ENCODE measurements at places on chromosomes 1 and 21. TPM values are rescaled to one million over a fixed set of nuclear protein-coding genes. Genes with fewer than 3 reads are reported as not detected.
A peak's percentile ranks its signal among the peaks of the same experiment; 100 is the strongest.

The ESRRG gene
- total RNA-seq, result not detected

The KRTAP19-1 gene
- not detected for total RNA-seq

DNA sequence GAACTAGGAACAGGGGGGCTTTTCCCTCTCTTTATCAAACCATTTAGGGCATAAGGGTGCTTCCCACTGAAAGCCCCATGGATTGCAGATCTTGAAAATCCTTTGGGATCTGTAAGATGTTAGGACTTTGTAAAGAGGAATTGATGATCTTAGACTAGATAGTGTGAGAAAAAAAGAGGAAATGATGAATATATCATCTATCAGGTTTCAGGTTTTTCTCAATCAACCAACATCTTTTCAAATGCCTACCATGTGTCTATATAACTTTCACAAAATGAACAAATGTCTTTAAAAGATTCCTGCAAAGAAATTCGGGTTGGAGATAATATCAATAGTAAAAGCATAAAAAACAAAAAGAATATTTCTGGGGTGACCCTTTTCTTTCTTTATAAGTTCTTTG lies 50.1 kb downstream of the KCNC4 start:
- H3K36me3 ChIP-seq, result no peaks in the 10 kb centered on the region
- H3K27ac ChIP-seq, result no peak overlapping the region
- DNase-seq, result no peak
- no peak overlapping the region for H3K4me3 ChIP-seq
- H3K27me3 ChIP-seq, result no peaks in the 10 kb centered on the region

DNA sequence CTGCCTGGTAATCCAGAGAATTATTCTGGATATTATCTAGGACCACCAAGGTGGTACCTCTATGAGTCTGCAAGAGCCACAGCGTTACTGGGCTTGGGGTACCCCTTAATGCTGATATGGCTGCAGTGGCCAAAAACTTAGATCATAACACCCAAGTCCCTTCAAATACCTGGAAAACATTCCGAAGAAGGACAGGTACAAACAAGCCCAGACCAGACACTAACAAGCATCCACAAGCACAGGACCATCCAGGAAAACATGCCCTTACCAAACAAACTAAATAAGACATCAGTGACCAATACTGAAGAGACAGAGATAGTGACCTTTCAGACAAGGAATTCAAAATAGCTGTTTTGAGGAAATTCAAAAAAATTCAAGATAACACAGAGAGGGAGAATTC lies 2.9 kb downstream of the C1orf105 start:
- no peak for DNase-seq
- no peaks in the 10 kb centered on the region for H3K36me3 ChIP-seq
- peaks cover 8% of the 10 kb centered on the region for H3K4me1 ChIP-seq
- no peak overlapping the region for H3K27ac ChIP-seq

DNA sequence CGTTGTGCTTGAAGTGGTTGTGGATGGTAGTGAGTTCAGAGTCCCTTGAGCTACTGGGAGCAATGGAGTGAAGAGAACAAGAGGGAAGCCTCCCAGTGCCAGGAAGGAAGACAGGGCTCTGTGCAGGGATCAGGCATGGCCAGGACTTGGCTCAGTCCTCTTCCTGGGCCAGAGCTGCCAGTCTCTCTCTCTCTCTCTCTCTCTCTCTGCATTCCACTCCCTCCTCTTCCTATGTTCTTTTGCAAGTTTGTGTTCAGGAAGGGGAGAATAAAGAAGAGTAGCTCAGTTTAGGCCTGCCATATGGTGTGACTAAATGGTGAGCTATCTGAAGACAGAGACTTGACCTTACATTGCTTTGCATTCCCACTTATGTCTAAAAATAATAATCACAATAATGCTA lies 20.5 kb upstream of the RPTN start:
- H3K36me3 ChIP-seq, result no peaks in the 10 kb centered on the region
- no peak overlapping the region for H3K27ac ChIP-seq
- DNase-seq, result no peak
- H3K4me3 ChIP-seq, result no peak overlapping the region
- H3K27me3 ChIP-seq, result no peaks in the 10 kb centered on the region
- no peaks in the 10 kb centered on the region for H3K4me1 ChIP-seq

- no peaks in the 10 kb centered on the region for H3K4me1 ChIP-seq
- H3K27me3 ChIP-seq, result peaks cover 3% of the 10 kb centered on the region
- no peaks in the 10 kb centered on the region for H3K36me3 ChIP-seq
- no peak overlapping the region for H3K27ac ChIP-seq
- no peak for DNase-seq
These were observed 61.9 kb upstream of the GJA5 start for GRCh38 chr1:147822292-147822691.

DNA sequence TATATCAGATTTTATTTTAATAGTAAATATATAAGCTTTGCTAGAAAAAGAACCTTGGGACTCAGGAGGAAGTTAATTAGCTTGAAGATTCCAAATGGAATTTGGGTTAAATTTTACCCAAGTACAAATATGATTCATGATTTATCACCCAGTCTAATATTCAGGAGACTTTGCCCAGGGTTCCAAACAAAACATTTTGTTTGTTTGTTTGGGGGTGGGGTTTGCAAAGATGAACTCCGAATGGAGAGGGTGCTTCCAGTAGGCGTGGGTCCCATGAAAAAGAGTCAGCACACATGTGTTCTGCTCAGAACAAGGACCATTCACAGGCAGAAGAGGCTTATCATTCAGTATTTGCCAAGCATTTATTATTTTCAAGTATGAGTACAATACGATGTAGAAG lies 23.5 kb downstream of the KCNT2 start:
- H3K4me1 ChIP-seq, result no peaks in the 10 kb centered on the region
- H3K27ac ChIP-seq, result no peak overlapping the region
- no peak for DNase-seq
- no peaks in the 10 kb centered on the region for H3K36me3 ChIP-seq

- H3K4me1 ChIP-seq, result peaks cover 86% of the 10 kb centered on the region
- peak overlapping the region; percentile 66 for H3K4me3 ChIP-seq
- H3K36me3 ChIP-seq, result no peaks in the 10 kb centered on the region
- H3K27ac ChIP-seq, result peak overlapping the region; percentile 95
- DNase-seq, result peak; percentile 94
These were observed 2.3 kb downstream of the FGR start for GRCh38 chr1:27632387-27633297.

DNA sequence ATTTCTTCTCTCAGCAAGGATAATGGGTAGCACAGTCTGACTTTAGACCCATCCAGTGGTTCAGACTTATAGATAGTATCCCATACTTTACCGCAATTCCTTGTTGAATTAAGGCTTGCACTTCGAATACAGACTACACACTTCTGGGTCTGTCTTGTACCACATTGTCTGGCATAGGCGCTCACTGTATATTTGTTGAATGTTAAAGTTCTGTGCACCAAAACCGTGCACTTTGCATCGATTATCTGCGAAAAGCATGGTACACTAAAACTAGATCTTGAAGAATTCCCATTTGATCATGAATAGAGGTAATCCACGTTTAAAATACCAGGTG lies 556 bp upstream of the RYR2 start:
- peaks cover 8% of the 10 kb centered on the region for H3K27me3 ChIP-seq
- no peak overlapping the region for H3K4me3 ChIP-seq
- no peaks in the 10 kb centered on the region for H3K4me1 ChIP-seq
- no peak for DNase-seq

Data from GM12878 (cell line).